Right atrium auricular region (tissue), 2 donors: ENCODE measurements at places on chromosomes 5 and 9. TPM values are rescaled to one million over a fixed set of nuclear protein-coding genes. Genes with fewer than 3 reads are reported as not detected.

The DND1 gene
- not detected for total RNA-seq

The DMRT2 gene
- total RNA-seq = not detected

The DPM2 gene
- 11.4 TPM for total RNA-seq

The DMGDH gene
- 4.0 TPM for total RNA-seq

The SOWAHA gene
- total RNA-seq = not detected

The TOMM5 gene
- 63.9 TPM for total RNA-seq

The MYOZ3 gene
- 2.0 TPM for total RNA-seq
